CD4-positive, alpha-beta T cell treated with Interleukin-15 for 1 hour (primary cell): ENCODE measurements at places on chromosomes 6 and 20.

- no peak for DNase-seq
Measured at GRCh38 chr6:139600919-139601475, 226.5 kb upstream of the CITED2 start.

GRCh38 chr6:167588920-167589614 lies 237.6 kb upstream of the AFDN start:
- DNase-seq, result no peak

- DNase-seq, result no peak
Measured at GRCh38 chr20:43590036-43590391, 723 bp upstream of the IFT52 start.

DNA sequence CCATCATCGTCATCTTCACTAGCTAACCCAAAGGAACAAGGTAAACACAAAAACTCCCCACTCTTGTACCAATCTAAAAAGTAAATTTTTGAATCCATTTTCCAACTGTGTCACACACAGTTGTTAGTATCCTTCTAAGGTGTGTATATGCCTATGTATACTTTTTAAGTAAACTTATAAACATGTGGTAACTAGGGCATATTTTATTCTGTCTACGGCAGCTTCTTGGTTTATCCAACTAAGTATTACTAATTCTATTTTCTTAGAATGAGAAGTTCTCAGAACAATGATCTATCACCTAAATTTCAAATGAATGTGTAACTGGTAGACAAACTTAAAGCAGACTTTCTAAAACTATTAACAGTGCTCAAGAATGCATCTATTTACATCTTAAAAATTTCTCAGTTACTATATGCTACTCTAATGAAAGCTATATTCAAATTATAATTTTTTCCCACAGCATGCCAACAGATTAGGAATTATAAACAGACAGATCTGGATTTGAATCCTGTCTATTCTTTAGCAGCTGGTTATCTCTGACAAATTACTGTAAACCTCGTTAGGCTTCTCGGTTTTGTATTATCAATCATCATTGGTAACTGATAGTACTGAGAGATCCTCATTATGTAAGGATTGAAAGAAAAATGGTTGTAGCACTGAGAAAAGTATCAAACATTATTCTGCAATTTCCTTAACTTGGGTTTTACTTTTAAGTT lies 1.8 kb upstream of the PLN start:
- DNase-seq, result no peak

- DNase-seq, result no peak
Measured at GRCh38 chr6:75347898-75348610, 63.5 kb upstream of the TMEM30A start.
